ACHN (cell line): ENCODE measurements at places on chromosomes 1 and 21.

DNA sequence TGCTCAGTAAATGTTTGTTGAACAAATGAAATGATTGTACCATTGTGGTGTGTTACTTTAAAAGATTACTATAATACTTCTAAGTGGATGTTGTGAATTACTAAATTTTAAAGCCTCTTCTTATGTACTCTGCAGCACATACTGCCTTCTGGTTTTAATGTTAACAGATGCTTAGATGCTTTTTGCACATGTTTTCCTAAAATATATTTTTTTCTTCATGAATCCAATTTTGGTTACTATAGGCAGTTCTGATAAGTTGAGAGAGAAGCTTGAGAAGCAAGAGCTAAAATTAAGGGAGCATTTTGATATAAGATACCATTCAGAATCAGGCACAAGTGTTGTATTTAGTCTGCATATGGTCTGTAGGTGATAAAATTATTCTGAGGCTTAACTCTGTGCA, 21.3 kb downstream of the CTTNBP2NL start:
- no peak for DNase-seq

DNA sequence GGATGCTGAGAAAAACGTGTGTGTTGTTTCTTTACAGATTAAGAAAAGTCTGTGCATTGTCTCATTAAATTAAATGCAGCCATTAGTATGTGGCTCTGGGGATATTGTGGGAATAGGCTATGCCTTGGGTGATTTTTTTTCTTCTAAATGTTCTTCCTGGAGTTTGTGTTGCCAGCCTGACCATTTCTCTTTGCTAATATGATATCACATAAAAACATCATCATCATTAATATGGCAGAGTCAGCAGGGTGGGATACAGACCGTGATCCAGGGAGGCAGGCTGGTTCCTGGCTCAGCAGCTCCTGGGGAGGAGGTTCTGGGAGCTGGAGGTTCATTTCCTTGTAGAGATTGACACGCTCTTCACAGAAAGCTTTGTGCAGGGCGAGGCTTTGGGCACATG, 60.7 kb upstream of the SELENON start:
- DNase-seq = no peak

GRCh38 chr1:192682335-192682734, 46.4 kb downstream of the RGS13 start:
- no peak for DNase-seq

- no peak for DNase-seq
These were observed 79.1 kb upstream of the KCNE2 start for GRCh38 chr21:34284666-34285065.

DNA sequence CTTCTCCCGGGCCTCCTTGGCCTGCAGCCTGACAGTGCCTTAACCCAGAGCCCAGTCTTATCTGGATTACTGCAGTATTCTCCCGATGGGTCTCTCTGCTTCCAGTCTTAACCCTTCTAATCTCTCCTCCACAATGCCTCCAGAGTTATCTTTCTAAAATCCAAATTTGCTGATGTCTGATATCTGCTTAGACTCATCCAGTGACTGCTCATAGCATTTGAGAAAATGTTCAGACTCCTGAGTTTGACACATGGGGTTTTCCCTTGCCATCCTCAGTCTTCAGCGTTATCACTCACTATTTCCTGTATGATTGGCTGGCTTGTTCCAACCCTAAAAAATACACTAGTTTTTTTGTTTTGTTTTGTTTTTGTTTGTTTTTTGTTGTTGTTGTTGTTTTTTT, 102.0 kb downstream of the FMN2 start:
- no peak for DNase-seq

- DNase-seq = peak; percentile 42
These were observed 61.4 kb downstream of the EIF2B3 start for GRCh38 chr1:44924835-44925464.

- no peak for DNase-seq
These were observed 425.0 kb upstream of the VAMP3 start for GRCh38 chr1:7346070-7346596.

GRCh38 chr21:42118901-42119300, 47.8 kb downstream of the UMODL1 start:
- no peak for DNase-seq
